Cortex of kidney (tissue), 1 donor: ENCODE measurements at places on chromosomes 16 and 17.

DNA sequence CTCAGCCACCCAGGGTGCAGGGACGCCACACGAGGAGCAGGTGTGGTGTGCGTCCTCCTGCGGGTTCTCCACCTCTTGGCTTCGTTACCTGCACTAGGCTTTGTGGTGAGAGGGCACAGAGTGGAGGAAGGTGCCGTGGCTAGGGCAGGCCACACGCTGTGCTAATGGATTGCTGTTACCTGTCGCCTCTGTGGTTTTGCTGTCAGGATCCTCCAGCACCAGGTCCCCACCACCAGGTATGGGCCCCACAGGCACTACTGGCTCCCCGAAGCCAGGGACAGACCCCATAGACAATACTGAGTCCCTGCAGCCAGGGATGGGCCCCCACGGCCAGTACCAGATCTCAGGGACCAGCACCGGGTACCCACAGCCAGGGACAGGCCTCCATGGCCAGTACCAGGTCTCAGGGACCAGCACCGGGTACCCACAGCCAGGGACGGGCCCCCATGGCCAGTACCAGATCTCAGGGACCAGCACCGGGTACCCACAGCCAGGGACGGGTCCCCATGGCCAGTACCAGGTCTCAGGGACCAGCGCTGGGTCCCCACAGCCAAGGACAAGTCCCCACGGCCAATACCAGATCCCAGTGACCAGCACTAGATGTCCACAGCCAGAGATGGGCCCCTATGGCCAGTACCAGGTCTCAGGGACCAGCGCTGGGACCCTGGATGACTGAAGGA lies 315.6 kb downstream of the SEC14L1 start:
- no peak for DNase-seq

DNA sequence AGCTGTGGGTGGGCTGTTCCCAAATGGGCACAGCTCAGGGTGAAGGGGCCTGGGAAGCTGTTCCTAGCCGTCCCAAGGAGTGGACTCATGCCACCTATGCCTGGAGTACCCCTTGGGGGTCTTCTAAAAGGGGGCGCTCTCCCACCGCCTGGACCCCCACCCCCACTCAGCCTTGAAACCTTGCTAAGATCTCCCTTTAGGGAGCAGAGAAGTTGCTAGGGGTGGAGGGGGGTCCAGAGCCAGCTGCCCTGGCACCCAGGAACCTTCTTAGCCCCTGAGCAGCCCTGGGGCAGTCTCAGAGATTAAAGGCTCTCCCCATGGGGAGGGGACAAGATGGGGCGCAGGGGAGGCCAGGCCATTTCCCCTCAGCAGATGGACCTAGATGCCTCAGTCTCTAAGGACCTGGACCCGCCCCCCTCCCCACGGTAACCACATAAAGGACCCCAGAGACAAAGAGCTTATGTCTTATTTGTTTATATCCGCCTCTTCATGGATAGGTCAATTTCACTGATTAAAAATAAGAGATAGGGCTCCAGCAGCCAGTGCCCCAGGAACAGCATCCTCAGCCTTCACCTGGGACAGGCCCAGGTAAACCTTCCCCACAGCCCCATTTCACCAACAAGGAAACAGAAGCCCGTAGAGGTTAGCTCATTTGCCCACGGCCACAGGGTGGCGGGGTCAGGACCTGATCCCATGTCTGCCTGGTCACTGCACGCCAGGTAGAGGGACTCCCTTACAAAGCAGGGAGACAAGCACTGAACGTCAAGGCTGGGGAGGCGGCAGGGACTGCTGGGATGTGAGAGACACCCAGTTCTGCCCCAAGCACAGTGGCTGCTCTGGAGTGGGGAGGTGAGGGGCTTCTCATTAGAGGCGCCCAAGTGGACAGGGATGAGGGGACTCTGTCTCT lies 3.4 kb downstream of the MTSS2 start:
- DNase-seq, result no peak

DNA sequence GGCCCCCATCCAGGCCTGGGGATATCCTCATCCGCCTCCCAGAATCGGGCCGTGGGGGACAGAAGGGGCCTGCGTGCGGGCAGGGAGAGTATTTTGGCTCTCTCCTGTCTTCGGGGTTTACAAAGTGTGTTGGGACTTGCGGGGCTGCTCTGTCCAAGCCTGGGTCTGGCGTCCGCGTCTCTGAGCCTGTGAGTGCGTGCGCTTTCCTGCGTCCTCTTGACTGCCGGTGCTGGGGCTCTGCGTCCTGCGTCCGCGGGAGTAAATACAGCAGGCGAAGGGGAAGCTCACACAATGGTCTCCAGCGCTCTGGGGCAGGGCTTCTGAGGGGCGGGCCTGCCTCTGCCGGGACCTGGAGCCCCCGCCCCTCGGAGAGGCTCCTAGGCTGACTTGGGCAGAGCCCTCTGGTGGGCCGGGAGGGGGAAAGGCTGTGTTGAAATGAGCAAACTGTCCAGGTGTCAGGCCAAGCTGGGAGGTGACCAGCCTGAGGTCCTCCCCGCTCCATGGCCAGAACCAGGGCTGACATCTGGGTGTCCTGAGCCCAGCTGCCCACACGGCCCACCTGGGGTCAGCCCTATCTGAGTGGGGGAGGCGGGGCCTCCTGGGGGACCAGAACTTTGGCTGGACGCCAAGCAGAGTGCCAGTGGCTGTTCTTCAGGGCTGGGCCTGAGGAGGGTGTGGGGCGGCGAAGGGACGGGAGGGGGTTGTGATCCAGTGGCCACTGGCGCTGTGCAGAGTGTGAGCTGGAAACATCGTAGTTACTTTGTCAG lies 233.6 kb downstream of the SEC14L1 start:
- DNase-seq, result no peak

DNA sequence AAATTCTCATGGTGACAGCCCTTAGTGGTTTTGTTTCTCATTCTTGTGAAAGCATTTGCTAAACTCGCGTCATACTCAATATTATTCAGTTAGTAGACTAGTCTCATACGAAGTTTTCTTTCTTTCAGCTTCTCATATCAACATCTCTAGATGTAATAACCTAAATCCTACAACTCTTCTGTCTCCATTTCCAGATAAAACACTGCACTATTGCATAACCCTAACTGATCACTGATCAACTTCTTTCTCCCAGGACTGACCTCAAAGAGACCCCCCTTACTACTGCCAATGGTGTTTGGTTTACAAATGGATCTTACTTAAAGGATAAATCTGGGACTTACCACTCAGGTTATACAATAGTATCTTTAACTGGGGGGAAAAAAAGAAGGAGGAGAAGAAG lies 36.3 kb upstream of the TEKT1 start:
- no peak for DNase-seq

DNA sequence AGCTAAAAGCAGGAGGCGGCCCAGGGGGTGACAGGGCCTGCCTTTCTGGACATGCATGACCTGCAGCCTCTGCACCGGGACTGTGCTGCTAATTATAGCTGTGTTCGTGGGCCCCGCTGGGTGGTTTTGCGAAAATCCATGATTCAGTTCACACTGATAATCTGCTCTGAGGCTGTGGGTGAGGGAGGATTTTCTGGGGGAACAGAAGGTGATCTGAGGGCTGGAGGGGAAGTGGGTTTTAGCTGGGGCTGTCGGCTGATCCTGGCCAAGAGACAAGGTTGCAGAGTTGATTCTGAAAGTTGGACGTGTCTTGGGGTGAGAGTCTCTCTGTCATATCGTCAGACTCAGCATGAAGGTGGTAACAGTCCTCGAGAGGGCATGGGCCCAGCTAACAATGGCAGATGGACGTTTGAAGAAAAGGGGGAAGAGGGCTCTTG lies 187.5 kb upstream of the ZNF469 start:
- DNase-seq, result no peak

GRCh38 chr17:79332011-79332554 lies 257.5 kb downstream of the ENGASE start:
- DNase-seq, result no peak
